ENCODE measurements at places on chromosomes 5 and 9.

DNA sequence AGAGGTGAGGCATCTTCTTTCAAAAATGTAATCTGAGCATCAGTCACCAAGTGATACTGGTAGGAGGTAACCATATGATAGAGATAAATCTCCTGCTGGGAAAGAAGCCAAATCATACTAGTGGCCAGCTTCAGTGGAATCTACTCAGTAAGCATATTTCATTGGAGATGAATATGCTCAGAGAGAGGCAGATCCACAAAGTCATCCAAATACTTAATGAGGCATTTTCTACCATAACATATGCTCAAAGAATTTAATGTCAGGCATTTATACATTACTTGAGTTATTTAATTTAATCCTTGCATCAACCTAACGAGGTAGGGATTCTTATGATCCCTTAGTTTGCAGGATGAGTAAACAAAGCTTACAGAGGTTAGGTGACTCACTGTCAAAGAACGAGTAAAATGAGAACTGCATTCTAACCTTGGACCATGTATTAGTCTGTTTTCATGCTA lies 50.9 kb upstream of the DMRTA1 start:
- DNase-seq: no peak

- no peak for DNase-seq
These were observed 29.2 kb upstream of the C9orf57 start for GRCh38 chr9:72089451-72090130.

GRCh38 chr5:96721351-96721977 lies 59.3 kb downstream of the CAST start:
- DNase-seq: peak; percentile 23

DNA sequence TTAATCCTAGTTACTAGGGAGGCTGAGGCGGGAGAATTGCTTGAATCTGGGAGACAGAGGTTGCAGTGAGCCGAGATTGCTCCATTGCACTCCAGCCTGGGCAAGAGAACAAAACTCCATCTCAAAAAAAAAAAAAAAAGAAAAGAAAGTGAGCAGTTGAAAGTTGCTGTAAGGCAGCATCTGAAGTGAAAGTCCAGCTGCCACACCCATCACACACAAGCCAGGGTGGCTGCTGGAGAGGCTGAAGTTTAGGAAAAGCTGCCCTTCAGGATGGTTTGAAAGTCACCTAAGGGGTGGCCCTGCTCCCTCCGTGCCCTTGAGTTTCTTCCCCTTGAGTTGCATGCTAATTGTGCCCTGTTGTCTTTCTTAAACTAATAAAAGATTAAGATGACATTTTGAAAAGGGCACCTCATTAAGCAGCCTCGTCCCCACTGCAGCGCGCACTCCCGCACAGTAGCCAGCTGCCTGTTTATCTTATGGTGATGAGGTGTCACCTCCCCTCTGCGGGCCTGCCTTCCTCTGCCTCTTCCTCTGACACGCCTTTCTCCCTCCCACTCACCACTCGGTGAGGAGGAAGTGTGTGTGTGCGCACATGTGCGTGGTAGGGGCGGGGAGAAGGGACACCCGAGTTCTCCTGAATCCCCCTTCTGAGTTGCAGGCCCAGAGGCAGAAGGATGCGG lies 104.2 kb upstream of the PANK3 start:
- DNase-seq: no peak

All from GM03348 (cell line).